ENCODE measurements at places on chromosomes 13 and 19. TPM values are rescaled to one million over a fixed set of nuclear protein-coding genes. Genes with fewer than 3 reads are reported as not detected.

DNA sequence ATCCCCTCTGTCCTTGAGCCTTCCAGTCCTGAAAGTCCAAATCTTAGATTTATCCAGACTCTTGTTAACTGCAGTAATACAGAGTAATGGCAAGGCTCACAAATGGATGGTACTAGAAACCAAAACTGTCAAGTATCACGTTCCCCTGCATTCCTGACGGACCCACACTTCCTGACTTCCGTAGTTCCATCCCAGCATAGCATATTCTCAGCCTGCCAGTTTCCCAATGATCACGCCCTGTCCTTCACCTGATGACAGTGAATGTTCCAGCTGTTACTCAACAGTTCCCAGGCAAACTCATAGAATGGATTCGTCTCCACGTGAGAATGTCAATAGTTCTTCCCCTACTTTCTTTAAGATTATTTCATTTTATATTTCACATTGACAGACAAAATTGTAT, 33.6 kb downstream of the SLC7A1 start:
- DNase-seq: no peak

- DNase-seq: no peak
Measured at GRCh38 chr13:20993661-20994440, 67.5 kb downstream of the LATS2 start.

GRCh38 chr13:107838588-107839161, 376.7 kb downstream of the LIG4 start:
- DNase-seq: no peak

The PEX11G gene
- 5.1 TPM for polyA plus RNA-seq

The CYP2A13 gene
- polyA plus RNA-seq: not detected

The MEX3D gene
- 21.8 TPM for polyA plus RNA-seq

All from left renal pelvis (tissue), 4 donors.